ENCODE measurements at places on chromosomes 5 and 9.

DNA sequence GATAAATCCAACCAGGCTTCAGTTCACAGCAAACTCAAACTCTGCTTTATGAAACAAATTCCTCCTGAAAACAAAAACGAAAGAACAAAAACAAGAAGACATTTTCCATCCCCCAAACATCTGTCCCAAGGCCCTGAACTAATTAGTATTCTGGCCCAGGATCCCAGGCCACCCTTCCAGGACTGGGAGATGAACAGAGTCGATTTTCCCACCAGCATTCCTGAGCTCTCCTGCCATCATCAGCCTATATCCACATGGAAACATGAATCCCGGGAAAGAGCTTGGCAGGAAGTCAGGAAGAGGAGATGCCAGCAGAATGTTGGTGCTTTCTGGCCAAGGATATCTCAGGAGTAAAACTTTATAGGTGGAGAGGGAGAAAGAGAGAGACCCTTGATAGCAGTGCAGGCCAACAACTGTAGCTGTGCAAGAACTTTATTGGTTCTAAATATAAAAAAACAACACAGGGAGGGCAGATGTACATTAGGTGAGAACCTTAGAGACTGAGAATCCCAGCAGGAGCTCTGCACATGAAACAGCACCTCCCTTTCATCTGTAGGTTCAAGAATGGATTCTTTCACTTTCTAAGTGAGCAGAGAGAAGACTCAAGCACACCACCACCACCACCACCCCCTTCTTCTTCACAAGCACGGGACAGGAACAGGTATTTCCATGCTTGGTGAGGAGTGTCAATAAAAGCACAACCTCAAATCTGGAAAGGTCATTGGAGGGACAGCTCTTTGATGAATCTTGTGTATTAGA lies 190.7 kb upstream of the TAS2R1 start:
- DNase-seq, result no peak

GRCh38 chr5:135439231-135440205 lies 7.6 kb downstream of the DCANP1 start:
- no peak for DNase-seq

- DNase-seq, result no peak
Observed at GRCh38 chr5:77867194-77867691, 91.1 kb upstream of the TBCA start.

GRCh38 chr9:121299467-121300282 lies 31.7 kb downstream of the GSN start:
- DNase-seq, result peak; percentile 55

GRCh38 chr5:154485096-154485491 lies 7.1 kb upstream of the HAND1 start:
- DNase-seq, result no peak

- no peak for DNase-seq
Observed at GRCh38 chr5:142779163-142779840, 9.1 kb downstream of the ARHGAP26 start.

GRCh38 chr5:103428923-103429322 lies 133.7 kb downstream of the NUDT12 start:
- no peak for DNase-seq

DNA sequence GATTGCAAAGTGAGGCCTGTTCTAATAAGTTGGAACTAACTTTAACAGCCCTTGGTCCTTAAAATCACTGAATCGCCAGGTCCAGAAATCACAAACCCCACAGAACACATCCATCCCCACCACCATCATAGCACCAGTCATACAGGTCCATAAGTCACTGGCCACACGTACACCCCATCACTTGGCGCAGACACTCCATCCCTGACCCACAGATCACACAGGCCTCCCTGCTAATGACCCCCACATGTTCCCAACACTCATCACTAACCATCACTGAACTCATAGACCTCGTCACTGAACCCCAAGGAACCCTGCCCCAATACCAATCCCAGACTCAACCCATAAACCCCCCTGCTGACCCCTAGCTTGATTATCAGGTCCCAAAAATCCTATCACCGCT lies 41.2 kb upstream of the ZNF300 start:
- no peak for DNase-seq

DNA sequence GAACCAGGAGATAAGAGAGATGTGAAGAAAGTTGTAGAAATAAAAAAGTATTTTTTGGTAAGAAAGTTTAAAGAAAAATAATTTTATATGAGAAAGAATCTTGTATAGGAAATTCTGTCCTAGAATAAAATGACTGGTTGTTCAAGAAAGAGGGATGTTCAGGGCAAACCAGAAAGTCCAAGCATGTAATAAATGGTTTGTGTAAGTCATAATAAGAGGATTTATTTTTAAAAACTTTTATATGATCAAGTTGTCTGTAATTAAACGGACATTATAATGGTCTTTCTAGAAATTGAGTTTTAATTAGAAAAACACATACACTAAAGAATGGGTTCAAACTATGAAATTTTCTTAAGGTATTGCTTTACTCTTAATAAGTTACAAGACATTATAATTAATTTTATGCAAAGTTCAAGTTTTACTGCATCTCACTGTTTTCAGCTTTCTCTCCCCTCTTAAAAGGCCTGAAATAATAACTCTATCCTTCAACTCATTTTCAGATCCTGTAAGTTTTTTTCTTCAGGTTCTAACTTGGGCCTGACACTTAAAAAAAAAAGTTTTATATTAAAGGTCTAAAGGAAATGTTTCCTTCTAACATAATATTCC lies 56.1 kb upstream of the ZNF300 start:
- DNase-seq, result no peak

DNA sequence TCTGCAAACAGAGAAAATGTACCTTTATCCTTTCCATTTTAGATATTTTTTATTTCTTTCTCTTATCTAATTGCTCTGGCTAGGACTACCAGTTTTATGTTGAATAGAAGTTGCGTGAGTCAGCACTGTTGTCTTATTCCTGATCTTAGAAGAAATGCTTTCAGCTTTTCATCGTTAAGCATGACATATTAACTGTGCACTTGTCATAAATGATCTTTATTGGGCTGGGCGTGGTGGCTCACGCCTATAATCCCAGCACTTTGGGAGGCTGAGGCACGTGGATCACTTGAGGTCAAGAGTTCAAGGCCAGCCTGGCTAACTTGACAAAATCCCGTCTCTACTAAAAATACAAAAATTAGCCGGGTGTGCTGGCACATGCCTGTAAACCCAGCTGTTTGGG lies 8.2 kb upstream of the ECM2 start:
- DNase-seq, result no peak

DNA sequence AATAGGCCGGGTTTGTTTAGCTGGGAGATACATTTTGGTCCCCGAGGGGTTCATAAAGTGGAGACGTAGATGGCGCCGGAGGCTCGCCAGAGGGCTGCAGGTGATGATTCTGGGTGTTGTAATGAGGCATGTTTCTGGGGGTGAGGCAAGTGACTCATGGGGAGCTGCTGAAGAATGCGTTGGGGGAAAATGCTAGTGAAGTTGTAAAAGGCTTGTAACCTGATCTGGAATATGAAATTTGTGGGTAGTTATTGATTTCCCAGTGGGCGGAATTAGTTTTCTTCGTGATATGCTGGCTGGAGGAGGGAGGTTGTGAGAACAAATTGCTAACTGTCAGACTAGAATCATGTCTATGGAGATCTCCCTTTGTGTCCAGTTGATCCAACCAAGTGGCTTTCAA lies 158.3 kb downstream of the DOCK2 start:
- no peak for DNase-seq

- no peak for DNase-seq
Observed at GRCh38 chr9:133832877-133833276, 94.7 kb upstream of the SARDH start.

- DNase-seq, result no peak
Observed at GRCh38 chr9:109737295-109737694, 42.7 kb upstream of the PALM2AKAP2 start.

DNA sequence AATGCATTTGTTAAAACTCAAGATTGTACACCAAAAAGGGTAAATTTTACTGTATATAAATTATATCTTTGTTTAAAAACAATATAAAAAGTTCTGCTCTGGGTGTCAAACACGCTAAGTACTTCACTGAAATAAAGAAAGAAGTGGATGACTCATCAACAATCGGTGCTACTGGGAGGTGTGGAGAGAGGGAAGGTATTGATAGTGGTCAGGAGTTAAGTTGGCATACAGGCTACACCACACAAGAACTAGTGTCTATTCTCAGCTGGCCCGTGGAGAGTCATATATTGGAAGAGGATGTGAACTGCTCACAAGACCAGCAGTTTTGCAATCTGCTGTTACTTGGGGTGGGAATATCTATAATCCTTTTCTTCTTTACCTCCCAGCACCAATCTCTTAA lies 145.7 kb upstream of the TRPC7 start:
- DNase-seq, result no peak

- DNase-seq, result no peak
Observed at GRCh38 chr5:32202394-32202793, 28.3 kb upstream of the GOLPH3 start.

- peak; percentile 41 for DNase-seq
Observed at GRCh38 chr9:7533376-7534090, 266.0 kb downstream of the DMAC1 start.

- no peak for DNase-seq
Observed at GRCh38 chr5:163387589-163388343, 49.6 kb upstream of the CCNG1 start.

DNA sequence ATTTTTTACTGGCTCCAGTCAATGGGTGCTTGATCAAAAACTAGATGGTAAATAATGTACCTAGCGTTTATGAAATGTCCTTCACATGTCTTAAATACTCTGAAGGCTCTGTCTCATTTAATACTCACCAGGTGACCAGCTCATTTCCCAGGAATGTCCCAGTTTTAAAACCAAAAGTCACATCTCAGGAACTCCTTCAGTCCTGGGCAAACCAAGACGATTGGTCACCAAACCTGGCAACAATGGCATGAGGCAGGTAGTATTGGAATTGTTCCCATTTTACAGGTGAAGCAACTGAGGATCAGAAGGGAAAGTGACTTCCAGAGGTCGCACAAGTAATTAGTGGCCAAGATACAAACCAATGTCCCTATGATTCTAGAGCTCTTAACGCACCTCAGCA lies 27.7 kb downstream of the SMIM23 start:
- DNase-seq, result no peak

DNA sequence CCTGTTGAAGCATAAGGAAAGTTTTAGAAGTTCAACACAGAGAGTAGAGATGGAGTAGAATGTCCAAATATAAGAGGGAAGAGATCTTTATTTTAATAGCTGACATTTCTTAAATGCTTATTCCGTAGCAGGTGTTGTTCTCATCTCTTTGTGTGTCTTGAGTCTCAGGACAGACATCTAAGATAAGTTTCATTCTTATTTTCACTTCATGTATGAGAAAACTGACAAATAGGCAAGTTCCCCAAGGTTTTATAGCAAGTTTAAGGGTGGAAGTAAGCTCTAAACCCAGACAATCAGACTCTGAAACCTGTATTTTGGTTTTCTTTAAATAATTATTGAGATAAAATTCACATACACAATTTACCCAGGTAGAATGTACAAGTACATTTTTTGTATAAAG lies 228.4 kb upstream of the PPP1R2B start:
- no peak for DNase-seq

GRCh38 chr9:113602126-113603047 lies 138.9 kb downstream of the RGS3 start:
- peak; percentile 88 for DNase-seq

DNA sequence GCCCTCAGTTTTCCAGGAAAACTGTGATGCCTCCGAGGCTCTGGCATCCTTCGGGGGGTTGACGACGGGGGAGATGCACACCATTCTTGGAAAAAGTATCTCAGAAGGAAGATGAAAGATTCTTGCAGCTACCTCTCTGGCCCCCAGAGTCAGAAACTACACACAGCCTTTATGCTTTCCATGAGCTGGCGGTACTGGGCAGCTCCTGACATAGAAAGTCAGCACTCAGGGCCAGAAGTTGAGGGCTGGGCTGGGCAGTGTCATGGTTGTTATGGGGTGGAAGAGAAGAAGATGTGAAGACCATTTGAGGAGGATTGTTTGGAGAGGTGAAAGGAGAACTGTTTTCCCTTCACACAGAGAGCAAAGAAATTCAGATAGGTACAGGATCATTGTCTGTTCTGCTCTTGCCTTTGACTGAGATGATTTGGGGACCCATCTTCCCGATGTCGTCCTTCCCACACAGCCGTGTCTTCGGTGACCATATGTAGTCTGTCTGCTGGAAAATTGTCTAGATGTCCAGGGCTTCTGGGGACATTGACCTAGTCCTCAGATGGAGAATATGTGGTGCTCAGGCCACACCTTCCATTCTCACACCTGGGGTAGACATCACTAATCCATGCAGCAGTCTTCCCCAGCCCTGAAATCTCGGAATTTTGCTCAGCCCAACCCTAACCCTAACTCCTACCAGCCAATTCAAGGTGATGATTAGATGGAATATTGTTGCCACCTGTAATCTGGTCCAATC lies 237.1 kb downstream of the CACNA1B start:
- no peak for DNase-seq

DNA sequence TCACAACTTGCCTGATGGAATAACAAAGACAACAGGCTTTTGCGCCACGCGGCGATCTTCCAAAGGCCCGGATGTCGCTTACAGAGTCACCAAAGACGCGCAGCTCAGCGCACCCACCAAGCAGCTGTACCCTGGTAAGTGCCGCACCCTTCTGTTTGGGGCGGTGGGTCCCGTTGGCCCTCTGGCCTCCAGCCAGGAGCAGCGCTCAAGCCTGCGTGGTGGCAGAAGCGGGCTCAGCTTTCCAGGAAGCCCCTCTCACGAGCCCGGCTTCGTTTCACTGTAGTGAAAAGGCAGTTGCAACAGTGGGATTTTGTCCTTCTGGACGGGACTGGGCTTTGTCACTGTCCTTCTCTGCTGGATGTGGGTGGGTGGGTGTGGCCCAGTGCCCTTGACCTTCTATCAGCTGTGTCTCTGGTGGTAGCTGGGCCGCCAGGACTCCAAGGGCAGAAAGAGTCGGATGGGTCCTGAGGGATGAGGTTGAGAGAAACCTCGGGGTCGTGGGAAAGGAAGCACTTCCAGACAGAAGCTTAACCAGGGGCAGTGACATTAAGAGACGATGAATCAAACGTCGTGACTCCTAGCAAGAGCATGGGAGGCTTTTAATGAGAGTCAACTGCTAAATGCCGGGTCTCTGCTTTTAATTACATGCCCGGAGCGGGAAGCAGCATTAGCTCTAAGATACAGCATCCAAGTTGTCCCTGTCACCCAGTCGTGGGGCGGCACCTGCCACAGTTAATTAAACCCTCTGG lies 49.5 kb downstream of the COL5A1 start:
- DNase-seq, result no peak

DNA sequence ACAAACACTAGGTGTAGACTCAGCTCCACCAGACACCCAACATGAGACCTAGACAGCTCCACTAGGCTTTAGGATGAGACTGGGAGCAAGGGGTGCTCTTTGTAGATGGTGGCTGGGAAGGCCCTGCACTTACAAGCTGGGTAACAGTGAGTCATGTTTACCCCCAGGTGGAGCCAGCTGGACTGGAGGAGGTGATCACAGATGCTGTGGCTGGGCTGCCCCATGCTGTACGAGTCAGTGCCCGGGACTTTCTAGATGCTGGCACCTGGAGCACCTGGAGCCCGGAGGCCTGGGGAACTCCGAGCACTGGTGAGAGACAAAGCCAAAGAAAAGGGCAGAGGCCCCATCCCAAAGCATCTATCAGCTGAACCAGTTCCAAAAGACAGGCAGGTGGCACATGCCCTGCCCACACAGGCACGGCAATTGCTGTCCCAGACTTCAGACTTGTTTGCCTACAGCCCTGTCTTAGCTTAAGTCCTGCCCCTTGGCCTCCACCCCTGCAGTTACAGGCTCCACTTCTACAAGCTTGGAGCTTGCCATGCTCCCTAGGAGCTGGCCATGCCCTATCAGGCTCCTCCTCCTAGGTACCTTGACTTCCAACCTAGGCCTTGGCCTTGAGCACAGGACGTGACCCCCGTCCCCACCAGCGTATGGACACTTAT lies 2.7 kb downstream of the CCL27 start:
- no peak for DNase-seq

GRCh38 chr5:120539471-120539870 lies 75.4 kb downstream of the PRR16 start:
- no peak for DNase-seq

Data from activated T-cell treated with anti-CD3 and anti-CD28 coated beads, Interleukin-2, amount 50 U/mL, for 48 hours (primary cell).